A172 (cell line): ENCODE measurements at places on chromosomes 16 and 17.
A peak's percentile ranks its signal among the peaks of the same experiment; 100 is the strongest.

DNA sequence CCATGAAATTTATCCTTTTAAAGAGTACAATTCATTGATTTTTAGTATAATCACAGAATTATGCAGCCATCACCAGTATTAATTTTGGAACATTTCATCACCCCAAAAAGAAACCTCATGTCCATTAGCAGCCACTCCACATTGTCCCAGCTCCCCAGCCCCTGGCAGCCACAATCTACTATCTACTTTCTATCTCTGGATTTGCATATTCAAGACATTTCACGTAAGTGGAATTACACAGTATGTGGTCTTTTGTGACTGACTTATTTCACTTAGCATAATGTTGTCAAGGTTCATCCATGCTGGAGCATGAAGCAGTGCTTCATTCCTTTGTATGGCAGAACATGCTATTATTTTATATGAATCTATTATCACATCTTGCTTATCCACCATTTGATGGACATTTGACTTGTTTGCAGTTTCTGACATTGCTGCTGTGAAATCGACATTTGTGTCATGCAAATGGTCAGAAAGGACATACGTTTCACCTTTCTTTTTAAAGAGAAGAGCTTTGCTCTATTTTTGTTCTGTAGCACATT is 10.7 kb downstream of the METTL9 start:
- no peak for DNase-seq

GRCh38 chr16:48592839-48593429 is 17.0 kb downstream of the N4BP1 start:
- no peak for DNase-seq

- DNase-seq = no peak
Measured at GRCh38 chr17:1110541-1110861, 69.3 kb downstream of the ABR start.

- no peak for DNase-seq
Measured at GRCh38 chr17:68676856-68677255, 75.7 kb upstream of the FAM20A start.

- DNase-seq = peak; percentile 6
Measured at GRCh38 chr16:6131526-6132050, 1034.0 kb upstream of the EEF2KMT start.

GRCh38 chr16:74713325-74713724 is 12.7 kb upstream of the MLKL start:
- no peak for DNase-seq

DNA sequence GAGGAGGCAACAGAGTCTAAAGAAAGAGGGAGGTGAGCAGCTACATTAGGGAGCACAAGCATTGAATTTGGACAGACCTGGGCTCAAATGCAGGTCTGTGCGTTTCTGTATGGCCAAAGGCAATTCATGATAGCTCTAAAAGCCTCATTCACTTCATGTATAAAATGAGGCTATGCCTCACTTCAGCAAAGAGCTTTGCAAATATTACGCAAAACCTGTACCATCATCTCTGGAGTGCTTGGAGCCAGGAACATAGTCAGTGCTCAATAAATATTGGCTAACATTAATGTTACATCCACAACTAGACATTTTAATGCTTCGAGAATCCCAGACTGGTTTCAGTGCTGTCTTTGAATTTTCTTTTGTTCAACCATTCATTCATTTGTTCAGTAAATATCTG is 254.7 kb upstream of the CDH11 start:
- DNase-seq = no peak

GRCh38 chr17:56883616-56884015 is 30.2 kb downstream of the TRIM25 start:
- DNase-seq = no peak

DNA sequence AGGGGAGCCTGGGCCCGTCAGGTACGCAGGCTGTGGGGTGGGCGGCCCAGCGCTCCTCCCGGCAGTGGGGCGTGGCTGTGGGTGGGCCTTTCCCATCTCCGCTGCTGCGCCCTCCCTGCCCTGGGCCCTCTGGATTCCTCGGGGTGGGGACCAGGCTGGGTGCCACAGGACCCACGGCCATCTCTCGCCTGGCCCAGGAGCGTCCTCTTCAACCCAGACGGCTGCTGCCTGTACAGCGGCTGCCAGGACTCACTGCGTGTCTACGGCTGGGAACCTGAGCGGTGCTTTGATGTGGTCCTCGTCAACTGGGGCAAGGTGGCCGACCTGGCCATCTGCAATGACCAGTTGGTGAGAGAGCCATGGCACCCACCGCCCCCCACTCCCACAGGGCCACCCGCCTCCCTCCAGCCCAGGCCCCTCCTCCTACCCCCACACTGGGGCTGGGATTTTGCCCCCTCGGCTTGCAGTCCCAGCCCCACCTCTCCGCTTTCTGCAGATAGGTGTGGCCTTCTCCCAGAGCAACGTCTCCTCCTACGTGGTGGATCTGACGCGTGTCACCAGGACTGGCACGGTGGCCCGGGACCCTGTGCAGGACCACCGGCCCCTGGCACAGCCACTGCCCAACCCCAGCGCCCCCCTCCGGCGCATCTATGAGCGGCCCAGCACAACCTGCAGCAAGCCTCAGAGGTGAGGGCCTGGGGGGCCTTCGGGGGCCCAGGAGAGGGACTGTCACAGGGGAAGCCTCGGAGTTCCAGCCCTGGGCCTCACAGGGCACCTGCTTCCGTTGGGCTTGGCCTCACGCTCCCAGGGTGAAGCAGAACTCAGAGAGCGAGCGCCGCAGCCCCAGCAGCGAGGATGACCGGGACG is 17.2 kb downstream of the KATNB1 start:
- DNase-seq = no peak

DNA sequence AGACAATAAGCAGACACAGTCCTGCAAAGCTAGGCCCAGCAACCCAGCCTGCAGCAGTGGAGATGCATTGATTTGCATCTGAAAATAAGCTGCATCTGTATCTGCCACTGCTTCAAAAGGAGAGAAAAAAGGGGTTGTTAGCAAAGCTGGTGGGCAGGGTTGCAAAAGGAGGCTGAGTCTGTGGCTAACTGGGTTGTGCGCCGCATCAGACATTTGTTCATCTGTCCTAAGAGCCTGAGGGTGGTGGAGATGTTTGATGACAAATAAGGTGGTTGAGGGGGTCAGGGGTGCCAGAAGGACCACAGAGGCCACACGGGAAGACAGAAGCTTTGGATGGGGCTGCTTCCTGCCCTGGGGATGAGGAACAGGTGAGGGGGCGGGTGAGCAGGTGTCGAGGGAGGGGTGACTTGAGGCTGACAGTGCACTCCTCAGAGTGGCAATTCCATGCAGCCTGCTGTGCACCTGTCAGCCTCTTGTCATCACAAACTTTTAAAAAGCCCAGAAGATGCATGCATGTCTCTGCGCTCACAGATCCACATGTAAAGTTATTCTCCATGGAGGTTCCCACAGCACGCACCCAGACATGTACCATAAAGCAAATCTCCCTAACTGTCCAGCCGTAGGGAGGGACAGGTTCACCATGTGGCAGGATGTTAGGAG is 35.4 kb downstream of the WSB1 start:
- no peak for DNase-seq

- no peak for DNase-seq
Measured at GRCh38 chr16:56252835-56253234, 61.5 kb downstream of the GNAO1 start.

DNA sequence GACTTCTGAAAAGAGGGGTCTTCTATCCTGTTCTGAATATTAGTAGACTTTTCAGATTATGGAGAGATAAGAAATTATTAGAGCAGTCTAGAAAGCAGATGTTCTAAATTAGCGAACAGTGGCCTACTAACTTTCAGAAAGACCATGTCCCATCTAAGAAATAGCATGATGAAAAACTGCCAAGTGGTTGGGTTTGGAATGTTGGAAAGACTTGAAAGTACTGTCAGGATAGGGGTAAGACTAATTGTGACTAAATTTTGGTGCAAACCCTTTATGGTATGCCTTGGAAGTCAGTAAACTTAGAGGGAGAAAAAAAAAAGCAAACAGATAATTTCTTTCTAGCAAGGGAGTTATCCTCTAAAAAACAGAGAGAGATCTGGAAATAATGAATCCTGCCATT is 41.1 kb downstream of the TANGO6 start:
- no peak for DNase-seq

GRCh38 chr17:40150276-40150675 is 9.9 kb downstream of the CASC3 start:
- no peak for DNase-seq

- DNase-seq = no peak
Measured at GRCh38 chr17:34099859-34100515, 155.1 kb upstream of the CCL2 start.

- no peak for DNase-seq
Measured at GRCh38 chr16:31695667-31696066, 168.0 kb downstream of the AHSP start.

GRCh38 chr17:82775001-82775823 is 23.3 kb downstream of the TBCD start:
- DNase-seq = no peak

DNA sequence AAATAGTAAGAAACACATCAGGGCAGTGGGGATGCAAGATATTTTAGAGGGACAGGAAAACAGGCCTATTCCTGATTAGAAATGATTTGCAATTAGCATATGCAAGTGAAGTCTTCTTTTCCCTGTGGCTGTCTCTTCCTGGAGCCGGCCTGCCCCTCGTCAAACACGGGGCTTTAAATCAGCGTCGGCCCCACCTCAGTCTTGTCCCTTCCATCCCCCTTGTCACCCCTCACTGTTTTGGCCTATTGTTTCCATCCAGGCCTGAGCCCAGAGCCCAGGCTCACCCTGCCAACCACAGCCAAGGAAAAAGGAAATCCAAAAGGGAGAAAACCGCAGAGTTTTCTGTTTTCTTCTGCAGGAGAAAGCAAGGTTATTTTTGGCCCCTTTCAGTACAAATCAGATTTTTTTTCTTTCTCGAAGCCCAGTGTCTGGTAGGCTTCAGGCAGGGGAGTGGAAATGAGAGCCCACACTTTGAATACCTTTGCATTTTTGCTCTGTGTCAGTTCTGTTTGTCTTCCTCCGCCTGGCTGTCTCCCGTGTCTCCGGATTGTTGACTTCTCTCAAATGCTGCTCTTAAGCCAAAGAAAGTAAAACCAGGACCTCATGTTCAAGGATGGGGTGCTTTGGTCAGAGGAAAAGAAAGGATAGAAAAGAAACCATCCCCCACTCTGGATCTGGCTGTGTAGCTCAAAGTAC is 399.9 kb upstream of the CDH11 start:
- no peak for DNase-seq

DNA sequence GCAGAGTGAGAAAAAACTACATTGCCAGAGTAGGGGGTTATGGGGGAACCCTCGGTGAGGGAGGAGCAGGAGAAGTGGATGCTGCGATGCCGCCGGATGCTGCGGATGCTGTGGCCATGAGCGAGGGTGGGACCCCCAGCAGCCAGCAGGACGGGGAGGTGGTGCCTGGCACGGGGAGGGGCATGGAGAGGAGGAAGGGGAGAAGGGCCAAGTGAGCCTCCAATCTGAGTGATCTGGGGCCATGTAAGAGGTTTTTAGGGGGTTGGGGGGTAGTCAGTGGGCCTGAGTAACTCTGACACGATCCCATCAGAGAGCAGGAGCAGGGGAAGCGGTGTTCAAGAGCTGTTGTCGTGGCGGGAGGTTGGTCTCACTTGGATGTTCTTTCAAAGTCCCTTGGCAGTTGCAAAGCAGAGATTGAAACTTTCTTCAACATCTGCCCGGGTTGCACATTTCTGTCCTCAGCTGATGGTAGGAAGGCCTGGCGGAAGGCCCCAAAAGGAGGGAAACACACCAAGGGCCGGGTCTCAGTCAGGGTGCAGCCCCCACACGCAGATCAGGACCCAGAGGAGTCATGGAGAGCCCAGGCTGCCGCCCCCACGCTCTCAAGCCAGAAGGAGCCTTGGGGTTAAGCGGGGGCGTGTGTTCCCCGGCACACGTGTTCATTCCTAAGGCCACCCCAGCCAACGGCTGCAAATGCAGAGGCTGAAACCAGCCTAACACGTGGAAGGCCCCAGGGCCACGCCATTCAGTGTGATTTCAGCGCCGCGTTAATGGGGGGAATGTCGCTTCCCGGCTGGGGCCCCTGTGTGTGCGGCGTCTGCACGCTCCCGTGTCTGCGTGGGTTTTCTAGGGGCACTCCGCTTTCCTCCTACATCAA is 81.7 kb downstream of the ZDHHC7 start:
- DNase-seq = no peak

- no peak for DNase-seq
Measured at GRCh38 chr17:64950871-64951270, 31.6 kb upstream of the LRRC37A3 start.

GRCh38 chr17:67696853-67697498 is 20.8 kb upstream of the NOL11 start:
- no peak for DNase-seq

DNA sequence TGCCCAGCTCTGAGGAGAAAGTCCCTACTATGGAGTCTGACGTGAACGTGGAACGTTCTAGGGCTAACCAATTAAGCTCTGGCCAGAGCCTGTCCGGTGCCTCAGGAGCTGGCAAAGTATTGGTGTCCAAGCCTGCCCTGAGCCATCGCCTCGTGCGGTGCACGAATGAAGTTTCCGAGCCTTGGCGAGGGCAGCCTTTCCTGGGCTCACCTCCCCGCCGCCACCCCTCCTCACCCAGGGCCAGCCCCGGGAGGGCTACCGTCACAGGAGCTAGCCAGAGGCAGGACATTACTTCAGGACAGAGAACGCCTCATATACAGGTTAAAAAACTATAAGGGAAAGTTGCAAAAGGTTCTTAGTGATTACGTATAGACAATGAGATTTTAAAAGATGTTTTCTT is 23.6 kb upstream of the TRAP1 start:
- no peak for DNase-seq

DNA sequence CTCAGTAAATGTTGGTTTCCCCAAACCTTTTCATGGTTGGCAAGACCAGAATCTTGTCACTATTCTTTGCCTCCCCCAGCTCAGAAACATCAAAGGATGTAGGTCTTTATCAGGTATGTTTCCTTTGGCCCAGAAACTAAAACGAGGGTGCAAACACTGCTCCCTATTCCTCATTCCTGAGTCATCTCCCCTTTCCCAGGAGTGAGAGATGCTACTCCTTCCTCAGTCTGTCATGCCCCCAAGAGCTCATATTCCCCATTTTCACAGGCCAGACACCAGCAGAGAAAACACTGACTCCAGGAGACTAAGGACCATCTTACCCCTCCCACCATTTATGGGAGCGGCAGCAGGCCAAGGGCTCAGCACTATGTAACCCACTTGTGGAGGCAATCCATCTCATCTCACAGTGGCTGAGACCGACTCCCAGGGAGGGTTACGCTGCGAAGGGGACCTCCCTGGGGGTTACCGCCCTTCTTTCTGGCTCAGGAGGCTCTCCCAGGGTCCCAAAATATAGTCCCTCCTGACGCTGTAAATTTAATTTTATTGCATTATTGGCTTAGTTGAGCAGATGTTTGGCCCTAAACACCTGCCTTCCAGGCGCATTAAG is 1.5 kb downstream of the GEMIN4 start:
- no peak for DNase-seq

- peak; percentile 64 for DNase-seq
Measured at GRCh38 chr17:28643983-28644786, 773 bp downstream of the BLTP2 start.

DNA sequence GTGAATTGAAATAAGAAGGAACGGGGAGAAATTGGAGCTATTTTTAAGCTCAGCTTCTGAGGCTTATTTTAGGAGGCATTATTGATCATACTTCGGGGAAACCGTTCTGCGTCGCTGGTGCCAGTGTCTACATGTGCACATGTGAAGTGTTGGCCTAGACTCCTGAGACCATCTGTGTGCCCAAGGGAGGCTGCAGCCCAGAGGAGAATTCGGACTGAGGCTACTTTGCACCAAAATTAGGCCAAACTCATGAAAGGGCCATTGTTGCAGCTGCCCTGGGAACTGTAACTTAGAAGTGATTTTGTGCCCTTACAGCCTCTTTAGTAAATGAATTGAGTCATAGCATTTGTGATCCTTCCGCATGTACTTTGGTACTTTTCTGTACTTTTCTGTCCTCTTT is 102.0 kb upstream of the NOL11 start:
- DNase-seq = no peak
